Nucleus accumbens (tissue), 56 donors: ENCODE measurements at places on chromosomes 1 and 21.

DNA sequence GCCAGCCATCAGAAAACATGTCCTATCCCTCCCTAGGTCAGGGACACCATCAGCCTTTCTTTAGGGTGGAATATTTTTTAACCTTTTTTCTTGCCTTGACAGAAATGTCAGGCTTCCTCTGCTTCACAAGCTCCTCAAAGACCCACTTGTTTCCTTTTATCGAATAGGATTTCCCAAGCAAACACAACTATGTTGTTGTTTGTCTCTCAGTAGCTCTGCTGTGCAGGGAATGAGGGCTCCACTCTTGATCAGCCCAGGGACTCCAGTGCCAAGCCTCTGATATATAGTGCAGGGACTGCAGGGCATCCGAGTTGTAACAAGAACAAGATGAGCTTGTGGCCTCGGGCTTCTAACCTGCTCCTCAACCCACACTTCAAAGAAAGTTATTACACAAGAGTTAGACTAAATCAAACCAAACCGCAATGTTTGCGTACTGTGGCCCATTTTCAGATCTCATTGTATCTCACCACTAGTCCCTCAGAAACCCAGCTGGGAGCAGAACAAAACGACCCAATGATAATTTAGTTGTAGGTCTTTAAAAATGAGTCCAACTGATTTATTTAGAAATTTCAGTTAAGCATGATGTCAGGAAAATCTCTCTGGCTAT, 108.1 kb downstream of the ATG4C start:
- no peak for DNase-seq

DNA sequence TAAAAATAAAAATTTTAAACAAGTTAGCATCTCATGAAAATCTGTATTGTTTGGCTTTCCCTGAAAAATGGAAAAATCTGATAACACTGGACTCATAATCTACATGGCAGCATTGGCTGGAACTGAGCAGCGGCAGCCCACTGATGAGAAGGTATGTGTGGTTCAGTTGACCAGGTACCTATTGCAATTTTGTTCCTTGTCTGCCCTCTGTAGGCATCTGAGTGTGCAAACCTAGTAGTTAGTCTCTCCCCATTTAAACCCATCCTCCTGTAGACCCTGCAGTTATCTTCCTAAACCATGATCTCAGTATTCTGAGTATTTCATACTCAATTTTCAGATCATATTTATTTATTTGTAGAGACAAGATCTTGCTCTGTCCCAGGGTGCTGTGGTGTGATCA, 59.4 kb upstream of the SERBP1 start:
- DNase-seq = no peak

DNA sequence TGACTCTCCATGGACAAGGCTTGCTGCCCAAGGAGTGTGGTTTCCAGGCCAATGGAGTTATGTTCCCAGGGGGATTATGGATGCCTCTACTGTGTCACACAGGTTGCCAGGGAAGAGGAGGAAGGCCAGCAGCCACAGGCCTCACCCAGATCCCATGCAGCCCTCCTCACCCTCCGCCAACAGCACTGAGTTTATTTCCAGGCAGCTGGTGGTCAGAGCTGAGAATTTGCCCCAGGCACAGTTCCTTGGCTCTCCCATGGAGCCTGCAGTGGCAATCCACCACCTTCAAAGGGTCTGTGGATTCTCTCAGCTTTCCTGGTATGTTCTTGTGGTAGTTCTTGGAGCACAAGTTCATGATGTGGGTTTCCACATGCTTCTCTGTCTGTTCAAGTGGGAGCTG, 79.2 kb downstream of the NTNG1 start:
- no peak for DNase-seq

DNA sequence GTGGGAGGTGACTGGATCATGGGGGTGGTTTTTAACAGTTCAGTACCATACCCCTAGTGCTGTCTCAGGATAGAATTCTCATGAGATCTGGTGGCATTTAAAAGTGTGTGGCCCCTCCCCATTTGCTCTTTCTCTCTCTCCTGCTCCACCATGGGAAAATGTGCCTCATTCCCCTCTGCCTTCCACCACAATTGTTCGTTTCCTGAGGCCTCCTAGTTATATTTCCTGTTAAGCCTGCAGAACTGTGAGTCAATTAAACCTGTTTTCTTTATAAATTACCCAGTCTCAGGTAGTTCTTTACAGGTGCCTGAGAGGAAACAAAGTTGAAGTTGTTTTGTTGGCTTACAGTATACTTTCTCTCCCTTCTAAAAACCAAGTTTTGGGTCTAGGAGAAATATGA, 23.1 kb upstream of the SLC22A15 start:
- no peak for DNase-seq

DNA sequence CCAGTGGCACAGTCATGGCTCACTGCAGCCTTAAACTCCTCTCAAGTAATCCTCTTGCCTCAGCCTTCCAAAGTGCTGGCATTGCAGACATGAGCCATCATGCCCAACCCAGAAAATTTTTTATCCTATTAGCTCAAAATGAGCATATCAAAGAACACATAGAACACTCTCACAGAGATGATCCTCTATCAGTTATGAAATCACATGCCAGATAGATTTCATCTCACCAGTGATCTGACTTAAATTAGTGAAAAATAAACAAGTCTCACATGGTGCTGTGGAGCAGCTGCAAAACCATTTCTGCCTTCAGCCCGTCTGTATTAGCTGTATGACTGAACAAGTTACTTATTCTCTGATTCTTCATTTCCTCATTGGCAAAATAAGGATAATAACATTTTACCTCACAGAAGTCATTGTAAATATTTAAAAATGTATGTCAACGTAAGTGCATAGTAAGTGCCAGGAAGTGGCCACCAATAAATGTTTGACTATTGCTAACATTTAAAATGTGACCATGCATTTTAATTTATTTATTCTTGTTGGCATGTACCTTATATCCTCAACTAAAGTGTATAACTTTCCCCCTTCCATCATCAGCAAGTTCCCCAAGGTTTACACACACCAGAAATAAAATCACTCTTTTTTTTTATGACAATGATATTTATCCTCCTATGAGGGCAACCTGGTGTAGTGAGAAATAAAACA, 29.0 kb upstream of the SLC19A2 start:
- DNase-seq = no peak

DNA sequence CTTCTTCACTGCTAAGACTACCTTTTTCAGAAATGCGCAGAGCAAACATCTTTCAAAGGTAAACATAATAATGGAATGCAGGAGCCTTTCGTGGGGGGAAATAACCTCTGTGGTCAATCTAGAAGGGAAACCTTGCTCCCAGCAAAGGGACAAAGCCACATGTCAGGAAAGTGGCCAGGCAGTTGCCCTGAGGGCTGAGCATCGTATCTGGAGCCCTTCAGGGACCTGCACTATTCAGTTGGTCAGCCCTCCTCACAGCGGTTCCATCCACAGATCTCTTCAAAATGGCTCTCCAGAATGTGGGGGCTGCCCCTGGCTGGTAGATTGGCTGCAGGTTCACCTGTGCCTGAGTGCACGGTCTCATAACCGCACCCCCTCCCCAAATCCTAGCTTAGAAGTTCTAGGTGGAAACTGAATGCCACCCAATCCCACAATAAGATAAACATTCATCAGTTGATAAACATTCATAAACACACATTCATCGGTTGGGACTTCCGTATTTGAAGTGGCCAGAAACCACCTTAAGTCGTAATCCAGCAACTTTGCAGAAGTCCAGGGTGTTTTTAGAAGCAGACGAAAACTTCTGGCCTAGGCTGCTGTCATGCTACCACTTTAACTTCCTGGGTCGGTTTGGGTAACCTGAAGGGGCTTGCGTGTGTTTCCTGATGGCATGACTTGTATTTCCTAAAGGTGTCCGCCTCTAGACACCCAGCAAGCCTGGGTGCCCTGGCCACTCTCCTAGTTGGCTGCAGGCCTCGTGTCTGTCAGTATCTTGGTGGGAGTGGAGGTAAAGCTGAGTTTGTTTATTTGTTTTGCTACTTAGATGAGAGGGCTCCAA, 50.5 kb downstream of the RASSF5 start:
- no peak for DNase-seq

DNA sequence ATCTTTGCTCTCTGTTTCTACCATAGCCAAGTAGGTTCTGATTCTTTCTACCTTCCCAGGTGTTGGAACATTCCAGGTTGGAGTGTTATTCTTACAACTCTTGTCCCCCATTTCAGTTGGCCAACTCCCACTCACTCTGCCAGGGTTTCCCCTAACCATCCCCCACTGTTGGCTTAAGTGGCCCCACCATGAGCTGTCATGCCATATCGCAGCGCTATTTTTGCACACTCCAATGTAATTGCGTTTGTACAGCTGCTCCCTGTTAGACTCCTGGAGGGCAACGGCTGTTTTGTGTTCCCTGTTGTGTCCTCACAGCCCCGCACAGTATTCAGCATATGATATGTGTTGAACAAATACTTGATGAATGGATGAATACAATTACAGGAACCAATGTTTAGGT, 117.7 kb upstream of the ETS2 start:
- DNase-seq = no peak

- DNase-seq = no peak
These were observed 55.3 kb downstream of the C8B start for GRCh38 chr1:56910441-56910985.

DNA sequence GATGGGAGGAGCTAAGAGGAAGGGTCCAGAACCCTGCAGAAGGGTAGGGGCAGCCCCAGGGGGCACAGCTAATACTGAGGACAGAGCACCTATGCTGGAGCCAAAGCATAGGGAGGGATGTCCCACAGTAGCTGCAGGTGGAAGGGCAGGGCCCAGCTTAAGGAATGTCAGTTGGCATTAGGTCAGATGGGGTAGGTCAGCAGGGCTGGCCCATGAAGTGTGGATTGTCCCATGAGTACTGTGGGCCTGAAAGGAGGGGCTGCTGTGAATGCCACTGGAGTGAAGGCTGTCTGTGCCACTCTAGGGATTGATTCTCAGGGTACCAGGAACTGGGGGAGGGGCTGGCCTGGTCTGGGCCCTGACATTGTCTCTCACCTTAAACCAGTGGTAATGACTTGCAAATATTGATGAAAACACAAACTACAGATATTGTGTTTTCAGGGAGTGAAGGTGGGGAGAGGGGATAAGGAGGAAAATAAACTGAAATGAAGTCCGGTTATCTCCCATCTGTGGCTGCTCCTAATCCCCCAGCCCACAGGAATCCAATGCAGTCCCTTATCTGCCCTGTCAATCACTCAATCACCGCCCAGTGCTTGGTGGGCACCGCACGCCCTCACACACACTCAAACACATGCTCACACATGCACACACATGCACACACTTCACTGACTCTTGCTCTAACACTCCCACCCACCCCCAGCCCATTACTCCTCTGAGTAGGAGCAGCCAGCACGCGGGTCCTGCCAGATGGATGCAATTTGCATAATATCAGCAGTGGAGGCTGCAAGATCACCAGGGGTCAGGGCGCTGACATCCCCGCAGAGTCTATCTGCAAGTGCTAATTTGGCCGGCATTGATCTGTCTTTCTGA, 27.8 kb downstream of the DMAP1 start:
- no peak for DNase-seq

DNA sequence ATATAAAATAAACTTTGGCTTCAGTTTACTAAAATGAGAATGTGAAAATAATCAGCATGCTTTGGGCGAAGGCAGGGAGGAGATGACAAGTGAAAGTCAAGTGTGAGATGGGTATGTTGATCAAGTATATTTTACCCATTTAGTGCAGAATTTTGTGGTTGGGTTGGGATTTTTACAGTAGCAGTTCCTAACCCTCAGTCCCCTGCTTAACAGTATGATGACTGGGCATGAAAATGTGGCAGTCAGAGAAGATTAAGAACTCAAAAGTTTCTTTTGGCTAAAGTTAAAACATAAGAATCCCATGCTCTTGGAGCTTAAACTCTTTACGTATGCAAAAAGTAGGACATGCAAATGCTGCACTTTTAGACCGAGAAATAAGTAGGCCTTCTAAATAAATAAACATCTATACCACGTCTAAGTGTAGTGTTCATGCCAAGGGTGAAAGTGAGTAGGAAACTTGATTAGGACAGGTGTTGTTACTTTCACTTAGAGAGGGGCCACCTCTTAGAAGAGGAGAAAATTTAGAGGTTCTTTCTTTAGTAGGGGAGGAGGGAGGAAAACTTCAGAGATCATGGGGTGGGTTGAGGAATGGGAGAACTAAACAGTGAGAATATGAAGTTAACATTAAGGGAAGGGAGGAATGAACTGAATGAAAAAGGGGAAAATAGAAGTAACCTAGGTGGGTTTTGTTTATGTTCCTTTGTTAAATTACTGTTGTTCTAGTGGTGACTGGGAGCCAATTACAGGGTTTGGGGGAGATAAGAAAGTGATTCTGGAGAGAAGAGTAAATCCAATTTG, 127.8 kb downstream of the OSBPL9 start:
- DNase-seq = no peak

DNA sequence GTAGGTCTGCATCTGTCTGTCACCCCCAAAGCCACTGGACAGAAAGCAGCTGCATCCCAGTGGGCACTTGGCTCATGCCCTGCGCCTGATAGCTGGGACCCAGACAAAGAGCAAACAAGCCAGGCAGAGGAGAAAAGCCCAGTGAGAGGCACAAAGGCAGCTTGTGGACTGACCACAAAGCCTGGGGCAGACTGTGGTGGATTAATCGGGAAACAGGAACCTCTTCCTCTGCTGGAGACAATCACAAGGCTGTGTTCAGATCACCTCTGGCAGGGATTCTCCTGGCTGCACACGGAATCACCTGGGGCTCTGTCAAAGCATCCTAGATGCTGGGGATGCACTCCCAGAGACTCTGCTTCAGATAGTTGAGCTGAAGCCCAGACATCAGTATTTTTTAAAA, 15.2 kb upstream of the GJB5 start:
- DNase-seq = no peak

- DNase-seq = no peak
These were observed 7.2 kb downstream of the RPRD2 start for GRCh38 chr1:150371110-150371509.

DNA sequence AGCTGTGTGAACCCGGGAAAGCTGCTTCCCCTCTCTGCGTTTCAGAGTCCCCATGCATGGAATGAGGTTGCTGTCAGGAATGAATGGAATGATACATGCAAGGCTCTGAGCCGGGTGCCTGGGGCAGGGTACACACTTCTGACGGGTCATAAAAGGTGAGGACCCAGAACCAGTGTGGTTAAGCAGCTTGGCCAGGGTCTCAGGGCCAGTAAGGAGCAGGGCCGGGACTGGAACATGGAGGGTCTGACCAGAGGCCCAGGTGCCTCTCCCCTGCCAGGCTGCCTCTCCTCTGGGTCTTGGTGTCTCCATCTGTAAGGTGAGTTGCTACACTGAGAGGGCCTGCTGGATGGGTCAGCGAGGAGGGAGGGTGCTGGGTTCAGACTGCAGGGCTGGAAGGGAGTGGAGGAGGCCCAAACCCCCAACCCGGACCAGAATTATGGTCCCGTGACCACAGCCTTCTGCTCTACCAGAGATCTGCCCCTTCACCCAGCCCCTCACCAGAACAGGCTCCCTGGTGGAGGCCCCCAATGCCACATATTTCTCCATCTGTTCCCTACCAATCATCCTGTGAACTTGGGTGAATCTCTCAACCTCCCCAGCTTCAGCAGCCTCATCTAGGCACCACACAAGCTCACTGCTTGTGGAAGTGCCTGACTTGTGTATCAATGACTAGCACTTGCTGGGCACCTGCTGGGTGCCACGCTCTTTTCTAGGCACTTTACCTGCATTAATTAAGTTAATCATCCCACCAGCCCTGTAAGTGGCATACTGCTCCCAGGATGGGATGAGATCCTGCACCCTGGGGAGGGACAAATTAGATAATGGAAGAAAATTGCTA, 16.2 kb upstream of the LRP8 start:
- DNase-seq = no peak

- DNase-seq = no peak
These were observed 4.3 kb upstream of the FOXD2 start for GRCh38 chr1:47433477-47434050.
